ENCODE measurements at places on chromosomes 5 and 9.

DNA sequence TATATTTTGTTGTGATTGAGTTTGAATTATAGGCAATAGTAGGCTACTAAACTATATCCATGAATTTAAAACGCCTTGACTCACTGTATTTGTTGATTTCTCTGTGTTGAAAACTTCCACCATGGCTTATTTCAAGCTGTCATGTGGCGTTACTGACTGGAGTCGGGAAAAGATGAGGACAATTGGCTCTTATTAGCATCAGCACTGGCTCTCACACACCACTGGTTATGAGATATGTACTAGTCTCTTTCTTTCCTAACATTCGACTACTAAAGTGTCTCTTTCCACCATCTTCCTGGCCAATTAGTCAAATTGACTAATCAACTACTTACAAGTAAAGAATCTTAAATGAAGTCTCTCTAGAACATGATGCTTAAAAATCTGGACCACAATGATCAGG lies 9.1 kb upstream of the DAB2 start:
- no peak for DNase-seq

DNA sequence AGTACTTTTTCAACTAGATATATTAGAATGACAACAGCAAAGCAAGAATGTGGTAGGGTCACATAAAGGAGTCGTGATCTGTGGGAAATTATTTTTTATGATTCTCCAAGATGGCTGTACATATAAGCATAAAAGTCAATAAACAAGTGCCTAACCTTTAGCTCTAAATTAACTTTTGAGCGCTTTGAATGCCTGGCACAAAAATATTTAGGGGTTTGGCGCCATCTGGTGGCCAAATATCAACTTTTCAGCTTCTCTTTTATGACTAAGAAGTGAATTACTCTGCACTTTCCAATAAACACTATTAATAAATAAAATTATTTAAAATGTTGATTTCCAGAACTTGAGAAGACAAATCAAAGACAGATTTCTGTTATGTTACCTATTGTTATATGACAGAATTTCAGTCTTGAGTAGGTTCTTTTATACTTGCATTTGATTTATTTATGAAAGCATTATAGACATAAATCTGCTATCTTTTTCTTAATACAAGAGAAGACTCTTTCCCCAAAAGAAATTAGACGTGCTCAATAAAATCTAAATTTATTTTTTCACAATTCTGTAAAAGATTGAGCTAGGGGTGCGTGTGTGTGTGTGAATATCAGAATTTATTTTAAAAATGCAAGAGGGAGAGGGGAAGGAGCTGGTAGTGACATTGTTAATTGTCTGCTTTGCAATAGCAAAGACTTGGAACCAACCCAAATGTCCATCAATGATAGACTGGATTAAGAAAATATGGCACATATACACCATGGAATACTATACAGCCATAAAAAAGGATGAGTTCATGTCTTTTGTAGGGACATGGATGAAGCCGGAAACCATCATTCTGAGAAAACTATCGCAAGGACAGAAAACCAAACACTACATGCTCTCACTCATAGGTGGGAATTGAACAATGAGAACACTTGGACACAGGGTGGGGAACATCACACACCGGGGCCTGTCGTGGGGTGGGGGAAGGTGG lies 36.7 kb upstream of the ARRDC3 start:
- DNase-seq, result peak; percentile 63

DNA sequence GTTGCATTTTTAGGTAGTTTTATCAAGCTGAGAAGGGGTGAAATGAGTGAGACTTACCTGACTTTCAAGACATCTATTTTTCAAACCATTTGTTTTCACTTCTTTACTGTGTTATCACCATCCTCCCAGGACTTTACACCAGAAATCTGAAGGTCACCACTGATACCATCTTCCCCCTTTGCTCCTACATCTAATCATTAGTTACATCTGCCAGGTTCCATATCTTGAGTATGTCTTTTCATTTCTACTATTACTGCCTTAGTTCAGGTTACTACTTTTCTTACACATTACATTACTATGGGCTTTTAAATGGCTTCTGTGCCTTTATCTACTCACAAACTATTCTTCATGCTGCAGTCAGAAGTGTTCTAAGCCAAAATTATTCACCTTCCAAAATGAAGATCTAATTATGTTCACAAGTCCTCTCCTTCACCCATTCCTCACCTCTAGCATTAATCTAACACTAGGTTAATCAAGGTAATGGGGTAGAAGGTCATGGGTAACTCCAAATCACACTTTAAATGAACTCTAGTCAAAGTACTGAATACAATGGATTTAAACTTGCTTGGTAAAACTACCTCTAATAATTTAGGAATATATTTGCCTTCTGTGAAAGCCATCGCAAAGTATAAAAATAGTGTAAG lies 2.1 kb upstream of the HSDL2 start:
- DNase-seq, result no peak

DNA sequence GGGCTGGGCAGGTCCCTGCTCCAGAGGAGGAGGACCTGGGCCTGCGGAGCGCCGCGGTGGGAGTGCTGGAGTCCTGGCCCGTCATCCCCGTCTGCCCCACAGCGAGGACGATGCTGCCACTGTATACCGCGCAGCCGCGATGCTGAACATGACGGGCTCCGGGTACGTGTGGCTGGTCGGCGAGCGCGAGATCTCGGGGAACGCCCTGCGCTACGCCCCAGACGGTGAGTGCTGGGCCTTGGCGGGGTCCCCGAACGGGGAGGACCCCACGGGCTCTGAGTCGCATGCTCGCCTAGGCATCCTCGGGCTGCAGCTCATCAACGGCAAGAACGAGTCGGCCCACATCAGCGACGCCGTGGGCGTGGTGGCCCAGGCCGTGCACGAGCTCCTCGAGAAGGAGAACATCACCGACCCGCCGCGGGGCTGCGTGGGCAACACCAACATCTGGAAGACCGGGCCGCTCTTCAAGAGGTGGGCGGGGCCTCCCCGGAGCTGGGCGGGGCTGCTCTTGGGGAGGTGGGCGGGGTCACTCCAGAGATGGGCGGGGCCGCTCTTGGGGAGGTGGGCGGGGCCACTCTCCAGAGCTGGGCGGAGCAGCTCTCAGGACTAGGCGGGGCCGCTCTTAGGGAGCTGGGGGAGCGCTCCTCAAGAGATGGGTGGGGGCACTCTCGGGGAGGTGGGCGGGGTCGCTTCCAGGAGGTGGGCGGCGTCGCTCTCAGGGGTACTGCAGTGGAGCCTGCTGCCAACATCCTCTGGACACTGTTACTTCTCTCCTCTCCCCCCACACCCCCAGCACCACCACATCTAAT lies 13.1 kb downstream of the LRRC26 start:
- peak; percentile 52 for DNase-seq

- DNase-seq, result no peak
Measured at GRCh38 chr9:130854092-130854491, 19.0 kb downstream of the ABL1 start.

GRCh38 chr5:23013395-23013998 lies 160.4 kb upstream of the CDH12 start:
- DNase-seq, result no peak

GRCh38 chr5:92552206-92553160 lies 1028.5 kb downstream of the NR2F1-AS1 start:
- DNase-seq, result no peak

DNA sequence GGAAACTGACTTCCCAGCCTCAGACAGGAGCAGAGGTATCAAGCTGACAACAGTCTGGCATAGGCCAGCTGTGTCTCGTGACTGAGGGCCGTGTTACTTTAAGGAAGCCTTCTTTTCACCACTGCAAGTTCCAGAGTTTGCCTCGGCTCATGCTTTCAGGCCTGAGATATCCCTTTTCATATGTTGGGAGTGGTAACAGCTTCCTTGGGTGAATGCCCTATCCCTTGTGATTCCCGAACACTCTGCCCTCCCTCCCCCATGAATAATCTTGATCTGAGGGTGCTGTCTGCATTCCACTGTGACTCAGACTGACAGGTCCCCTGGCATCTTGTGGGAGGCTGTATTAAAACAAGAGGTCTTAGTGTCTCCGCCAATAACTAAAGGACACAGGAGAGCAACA lies 49.7 kb upstream of the ARL15 start:
- DNase-seq, result no peak

DNA sequence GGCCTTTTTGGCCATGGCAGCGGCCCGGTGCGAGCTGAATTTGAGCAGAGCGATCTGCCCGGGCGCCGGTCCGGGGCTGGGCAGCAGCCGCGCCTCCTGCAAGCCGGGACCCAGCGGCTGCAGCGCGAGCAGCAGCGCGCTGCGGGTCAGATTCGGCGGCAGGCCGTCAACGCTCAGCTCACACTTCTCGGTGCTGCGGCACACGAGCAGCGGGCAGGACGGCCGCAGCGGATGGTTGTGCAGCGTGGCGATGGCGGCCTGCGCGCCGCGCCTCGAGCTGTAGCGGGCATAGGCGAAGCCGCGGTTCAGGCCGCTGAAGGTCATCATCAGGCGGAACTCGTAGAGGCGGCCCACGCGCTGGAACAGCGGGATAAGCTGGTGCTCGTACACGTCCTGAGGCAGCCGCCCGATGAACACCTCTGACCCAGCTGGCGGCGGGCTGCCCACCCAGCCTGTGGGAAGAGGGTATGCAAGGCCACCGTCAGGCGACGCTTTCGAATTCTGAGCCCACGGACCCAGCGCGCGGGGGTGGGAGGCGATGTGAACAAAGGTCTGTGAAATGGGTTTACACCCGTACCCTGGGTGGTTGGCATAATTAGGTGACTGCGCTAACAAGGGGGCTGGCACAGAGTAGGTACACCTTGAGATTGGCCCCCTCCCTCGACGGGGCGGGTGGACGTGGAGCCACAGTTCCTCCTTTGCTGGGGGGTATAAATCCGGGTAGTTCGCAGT lies 755 bp downstream of the DND1 start:
- no peak for DNase-seq

- DNase-seq, result no peak
Measured at GRCh38 chr5:176406436-176407052, 9.8 kb downstream of the CLTB start.
